ENCODE measurements at places on chromosomes 7 and 10.

GRCh38 chr7:114062810-114063209, 144.0 kb upstream of the PPP1R3A start:
- DNase-seq = no peak

- DNase-seq = no peak
Observed at GRCh38 chr10:95445223-95445836, 115.8 kb downstream of the SORBS1 start.

DNA sequence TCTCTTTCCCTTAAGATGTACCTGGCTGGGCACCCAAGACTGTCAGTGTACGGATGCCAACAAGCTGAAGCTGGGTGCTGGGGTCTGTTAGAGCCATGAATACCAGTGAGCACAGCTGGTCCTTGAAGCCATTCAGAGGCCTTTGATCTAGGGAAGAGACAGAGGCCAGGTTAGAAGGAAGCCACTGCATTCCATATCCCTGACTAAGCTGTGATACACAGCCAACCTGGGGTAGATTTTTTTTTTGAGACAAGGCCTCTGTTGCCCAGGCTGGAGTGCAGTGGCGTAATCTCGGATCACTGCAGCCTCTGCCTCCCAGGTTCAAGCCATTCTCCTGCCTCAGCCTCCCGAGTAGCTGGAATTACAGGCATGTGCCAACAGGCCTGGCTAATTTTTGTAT, 20.8 kb downstream of the ZDHHC16 start:
- DNase-seq = no peak

GRCh38 chr10:69714572-69714971, 84.5 kb downstream of the FAM241B start:
- DNase-seq = no peak

DNA sequence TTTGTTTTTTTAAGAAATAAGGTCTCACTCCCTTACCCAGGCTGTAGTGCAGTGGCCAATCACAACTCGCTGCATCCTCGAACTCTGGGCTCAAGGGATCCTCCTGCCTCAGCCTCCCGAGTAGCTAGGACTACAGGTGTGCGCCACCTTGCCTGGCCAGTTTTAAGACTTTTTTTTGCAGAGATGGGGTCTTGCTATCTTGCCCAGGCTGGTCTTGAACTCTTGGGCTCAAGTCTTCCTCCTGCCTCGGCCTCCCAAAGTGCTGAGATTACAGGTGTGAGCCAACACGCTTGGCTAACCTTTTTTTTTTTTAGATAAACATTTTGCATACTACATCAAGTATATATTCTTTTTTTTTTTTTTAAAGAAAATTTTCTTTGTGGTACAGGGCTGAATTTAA, 18.2 kb downstream of the SEC23IP start:
- no peak for DNase-seq

DNA sequence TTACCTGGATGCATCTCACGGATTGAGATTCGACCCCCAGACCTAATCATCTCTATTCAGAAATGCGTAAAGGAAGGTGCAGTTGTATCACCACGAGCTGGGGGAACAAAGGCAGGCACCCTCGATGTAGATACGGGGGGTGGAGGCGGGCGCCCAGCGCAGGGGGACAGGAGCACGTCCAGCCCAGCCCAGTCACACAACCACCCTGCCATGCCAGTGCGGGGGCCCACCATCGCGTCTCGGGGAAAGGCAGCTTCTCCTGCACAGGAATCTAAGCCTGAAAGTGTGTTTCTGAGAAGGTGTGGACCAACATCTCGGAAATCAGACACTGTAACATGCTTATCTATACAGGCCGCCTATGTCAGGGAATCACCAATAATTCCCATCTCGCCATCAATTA, 131.1 kb downstream of the DIP2C start:
- no peak for DNase-seq

- DNase-seq = peak; percentile 20
Observed at GRCh38 chr10:17847585-17848296, 38.6 kb downstream of the MRC1 start.

- DNase-seq = no peak
Observed at GRCh38 chr10:33123680-33124079, 165.7 kb upstream of the ITGB1 start.

- DNase-seq = no peak
Observed at GRCh38 chr7:131365838-131366237, 38.2 kb downstream of the MKLN1 start.

- DNase-seq = no peak
Observed at GRCh38 chr7:63044721-63045120, 953.9 kb upstream of the ZNF722 start.

GRCh38 chr7:125506331-125506730, 576.7 kb upstream of the POT1 start:
- no peak for DNase-seq

GRCh38 chr7:157827863-157828160, 491.0 kb downstream of the DNAJB6 start:
- no peak for DNase-seq

DNA sequence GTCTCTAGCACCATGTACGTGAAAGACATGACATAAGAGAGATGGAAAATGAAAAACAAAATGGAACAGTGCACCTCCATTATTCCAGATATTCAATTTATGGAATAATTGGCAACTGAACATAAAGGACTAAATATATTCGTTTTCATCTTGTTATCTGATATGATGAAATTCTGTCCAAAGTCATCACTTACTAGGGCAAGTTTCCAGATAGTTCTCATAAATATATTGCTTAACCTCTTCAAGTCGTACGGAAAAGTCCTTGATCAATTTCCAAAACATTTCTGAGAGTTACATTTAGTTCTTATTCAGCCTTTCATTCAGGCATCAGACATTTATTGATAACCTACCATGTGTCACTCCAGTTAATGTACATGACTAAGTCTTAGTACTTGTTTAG, 185.2 kb downstream of the HGF start:
- DNase-seq = no peak

DNA sequence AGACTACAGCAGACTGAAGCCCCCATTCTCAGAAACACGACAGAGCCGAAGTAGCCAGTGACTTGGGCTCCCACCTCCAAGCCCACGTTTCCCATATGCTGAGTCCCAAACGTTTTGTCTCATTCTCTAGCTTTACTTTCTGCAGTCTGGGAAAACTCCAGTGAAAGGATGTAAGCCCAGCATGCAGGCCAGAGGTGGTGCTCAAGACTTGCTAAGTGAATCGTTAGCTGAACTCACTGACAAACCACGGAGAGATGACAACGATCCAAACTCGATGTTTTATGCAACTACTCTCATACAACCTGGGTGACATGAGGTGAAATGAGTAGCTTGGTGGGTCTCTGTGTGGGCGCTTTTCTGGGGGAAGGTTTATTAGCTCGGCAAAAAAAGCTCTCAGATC, 731.8 kb downstream of the SUGCT start:
- DNase-seq = no peak

DNA sequence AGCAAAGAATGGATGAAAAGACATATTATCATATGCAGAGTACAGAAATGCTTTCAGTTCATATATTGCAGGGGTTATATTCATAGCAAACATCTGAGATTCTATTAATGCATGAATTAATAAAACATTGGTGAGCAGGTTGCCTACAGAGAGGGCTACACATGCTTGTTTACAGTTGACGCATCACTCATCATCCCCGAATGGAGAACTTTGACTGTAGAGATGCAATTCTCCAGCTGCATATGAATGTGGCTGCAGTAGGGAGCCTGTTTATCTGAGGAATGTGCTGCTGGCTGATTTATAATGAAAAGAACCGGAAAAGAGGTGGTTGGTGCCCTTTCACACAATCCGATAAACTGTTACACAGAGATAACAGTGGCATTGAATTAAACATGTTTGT, 116.5 kb downstream of the GRM3 start:
- DNase-seq = no peak

GRCh38 chr7:28222636-28223035, 42.0 kb upstream of the JAZF1 start:
- DNase-seq = no peak

- DNase-seq = no peak
Observed at GRCh38 chr7:29835718-29836117, 29.4 kb downstream of the WIPF3 start.

All from NCI-H1694 (cell line).